NCI-H1048 (cell line): ENCODE measurements at places on chromosomes 11 and 22.

- DNase-seq: no peak
Measured at GRCh38 chr11:1786466-1786865, 22.7 kb upstream of the CTSD start.

DNA sequence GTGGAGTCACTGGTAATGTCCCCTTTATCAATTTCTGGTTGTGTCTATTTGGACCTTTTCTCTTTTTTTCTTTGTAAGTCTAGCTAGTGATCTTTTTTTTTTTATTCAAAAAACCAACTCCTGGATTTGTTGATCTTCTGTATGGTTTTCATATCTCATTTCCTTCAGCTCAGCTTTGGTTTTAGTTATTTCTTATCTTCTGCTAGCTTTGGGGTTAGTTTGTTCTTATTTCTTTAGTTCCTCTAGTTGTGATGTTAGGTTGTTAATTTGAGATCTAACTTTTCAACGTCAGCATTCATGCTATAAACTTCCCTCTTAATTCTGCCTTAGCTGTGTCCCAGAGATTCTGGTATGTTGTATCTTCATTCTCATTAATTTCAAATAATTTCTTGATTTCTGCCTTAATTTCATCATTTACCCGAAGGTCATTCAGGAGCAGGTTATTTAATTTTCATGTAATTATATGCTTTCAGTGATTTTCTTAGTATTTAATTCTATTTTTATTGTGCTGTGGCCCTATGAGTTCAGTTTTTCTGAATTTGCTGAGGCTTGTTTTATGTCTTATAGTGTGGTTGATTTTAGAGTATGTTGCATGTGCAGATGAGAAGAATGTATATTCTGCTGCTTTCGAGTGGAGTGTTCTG is 29.0 kb downstream of the PI4KA start:
- DNase-seq: no peak

DNA sequence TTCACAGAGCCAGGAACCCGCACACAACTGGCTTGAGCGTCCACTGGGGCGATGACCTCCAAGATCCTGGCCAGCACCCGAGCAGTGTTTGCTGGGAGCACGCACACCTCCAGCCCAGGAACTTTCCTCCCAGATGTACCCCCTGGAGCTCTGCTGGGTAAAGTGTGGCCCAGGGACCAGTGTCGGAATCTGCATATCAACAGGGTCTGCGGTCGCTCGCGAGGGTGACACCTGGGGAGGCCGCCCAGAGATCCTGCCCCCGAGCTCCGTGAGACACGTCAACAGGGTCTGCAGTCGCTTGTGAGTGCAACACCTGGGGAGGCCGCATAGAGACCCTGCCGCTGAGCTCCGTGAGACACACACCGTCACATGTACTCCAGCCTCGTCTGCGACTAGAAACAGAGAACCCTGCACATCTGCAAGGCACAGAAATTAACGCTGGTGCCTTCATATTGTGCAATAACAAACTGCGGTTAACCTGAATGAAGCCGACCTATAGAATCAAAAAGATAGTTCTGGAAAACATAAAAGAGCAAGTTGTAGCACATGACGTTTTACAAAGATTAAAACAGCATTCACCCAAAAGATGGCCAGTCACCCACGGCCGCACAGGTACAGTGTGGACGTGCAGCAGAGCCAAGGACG is 172.4 kb downstream of the BRD1 start:
- no peak for DNase-seq

DNA sequence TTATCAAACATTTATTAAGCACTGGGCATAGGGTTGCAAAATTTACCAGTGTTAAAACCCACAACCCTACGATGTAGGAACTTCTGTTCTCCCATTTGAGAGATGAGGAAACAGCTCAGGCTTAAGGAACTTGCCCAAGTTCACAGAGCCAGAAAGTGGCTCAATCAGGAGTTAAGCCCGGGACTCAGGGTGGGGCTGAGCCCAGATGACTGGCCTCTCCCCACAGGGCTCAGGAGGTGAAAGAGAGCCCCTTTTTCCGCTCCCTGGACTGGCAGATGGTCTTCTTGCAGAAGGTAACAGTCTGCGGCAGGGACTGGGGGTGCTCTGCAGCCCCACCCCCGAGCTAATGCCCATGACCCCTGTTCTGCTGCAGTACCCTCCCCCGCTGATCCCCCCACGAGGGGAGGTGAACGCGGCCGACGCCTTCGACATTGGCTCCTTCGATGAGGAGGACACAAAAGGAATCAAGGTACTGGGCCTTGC is 5.6 kb upstream of the ANKRD13D start:
- DNase-seq: no peak

DNA sequence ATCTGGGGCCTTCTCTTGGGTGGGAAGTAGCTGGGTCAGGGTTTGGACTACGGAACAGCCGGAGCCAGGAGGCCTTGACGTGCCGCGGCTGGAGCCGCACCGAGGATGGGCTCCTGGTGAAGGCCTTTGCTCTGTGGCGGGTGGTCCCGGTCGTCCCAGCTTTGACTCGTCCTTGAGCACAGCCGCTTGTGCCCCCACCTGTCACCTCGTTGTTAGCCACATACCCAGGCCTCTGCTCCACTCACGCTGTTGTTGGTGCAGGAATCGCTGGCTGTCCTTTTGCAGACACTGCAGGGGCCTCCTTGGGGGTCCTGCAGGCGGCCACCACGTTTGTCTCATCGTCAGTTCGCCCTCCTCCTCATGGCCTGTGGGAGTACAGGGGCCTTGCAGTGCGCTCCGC is 17.1 kb downstream of the PHRF1 start:
- no peak for DNase-seq

DNA sequence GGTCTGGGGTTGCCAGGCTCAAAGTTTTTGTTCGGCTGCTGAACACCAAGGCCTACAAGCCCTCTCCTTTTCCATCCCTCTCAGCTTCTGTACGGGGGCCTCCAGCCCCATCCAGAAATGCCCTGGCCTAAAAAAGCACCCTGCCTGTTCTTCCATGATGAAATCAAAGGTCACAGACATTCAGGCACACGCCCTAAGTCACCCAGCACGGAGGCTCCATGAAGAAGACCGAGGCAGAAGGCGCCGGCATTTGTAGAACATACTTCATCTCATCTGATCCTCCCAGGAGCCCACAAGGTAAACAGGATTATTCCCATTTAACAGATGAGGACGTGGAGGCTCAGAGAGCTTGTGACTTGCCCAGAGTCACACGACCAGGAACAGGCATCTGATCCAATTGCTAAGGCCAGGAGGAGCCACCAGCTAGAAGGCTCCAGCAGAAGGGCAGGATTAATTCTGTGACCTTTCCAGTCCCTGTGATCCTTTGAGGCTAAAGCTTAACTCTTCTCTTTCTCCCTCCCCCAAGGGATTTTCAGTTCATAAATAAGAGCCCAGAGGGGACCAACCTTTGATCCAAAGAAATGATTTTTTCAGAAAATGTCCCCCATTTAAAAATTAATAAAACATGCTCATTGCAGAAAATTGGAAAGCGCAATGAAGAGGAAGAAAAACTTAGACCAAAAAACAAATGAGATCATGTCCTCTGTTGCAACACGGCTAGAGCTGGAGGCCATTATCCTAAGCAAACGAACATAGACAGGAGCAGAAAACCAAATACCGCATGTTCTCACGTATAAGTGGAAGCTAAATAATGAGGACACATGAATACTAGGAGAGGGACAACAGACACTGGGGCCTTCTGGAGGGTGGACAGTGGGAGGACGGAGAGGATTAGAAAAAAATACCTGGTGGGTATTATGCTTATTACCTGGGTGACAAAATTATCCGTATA is 38.7 kb downstream of the CYTH4 start:
- DNase-seq: no peak

DNA sequence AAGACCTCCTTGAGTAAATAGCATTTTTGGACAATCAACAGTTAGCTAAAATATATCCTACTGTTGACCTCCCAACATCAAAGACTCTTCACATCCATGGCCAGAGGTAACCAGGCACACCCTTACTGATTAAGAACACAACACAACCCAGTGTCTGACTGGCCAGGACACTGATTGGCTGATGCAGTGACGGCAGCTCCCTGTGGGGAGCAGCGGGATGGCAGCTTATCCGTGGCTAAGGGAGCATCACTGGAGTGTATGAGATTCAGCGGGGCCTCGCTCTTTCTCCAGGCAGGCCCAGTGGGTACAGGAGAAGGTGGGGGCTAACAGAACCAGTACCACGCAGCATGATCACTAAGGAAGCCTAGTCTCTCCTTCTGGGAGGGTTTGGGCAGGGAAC is 10.3 kb upstream of the IL2RB start:
- no peak for DNase-seq

DNA sequence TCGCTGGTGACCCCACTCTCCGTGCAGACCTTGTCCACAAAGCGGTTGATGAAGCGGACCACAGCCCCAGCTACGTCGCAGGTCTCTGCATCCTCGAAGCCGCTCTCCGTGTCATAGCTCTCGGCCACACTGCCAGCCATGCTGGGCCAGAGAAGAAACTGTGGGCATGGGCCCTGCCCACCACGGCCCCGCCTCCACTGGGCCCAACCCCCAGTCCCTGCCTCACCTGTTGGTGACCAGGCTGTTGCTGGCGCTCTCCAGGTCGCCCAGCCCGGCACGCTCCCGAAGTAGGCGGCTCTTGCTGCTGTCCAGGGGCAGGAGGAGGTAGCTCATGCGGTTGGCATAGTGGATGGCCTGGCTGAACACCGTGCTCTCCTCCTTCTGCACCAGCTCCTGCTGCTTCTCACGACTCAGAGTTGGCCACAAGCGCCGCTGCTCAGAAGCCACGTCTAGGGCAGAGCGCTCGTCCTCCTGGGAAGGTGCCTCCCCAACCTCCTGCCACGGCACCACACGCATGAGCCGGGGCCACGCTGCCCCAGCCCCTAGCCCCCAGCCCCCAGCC is 12.8 kb downstream of the SBF1 start:
- no peak for DNase-seq

DNA sequence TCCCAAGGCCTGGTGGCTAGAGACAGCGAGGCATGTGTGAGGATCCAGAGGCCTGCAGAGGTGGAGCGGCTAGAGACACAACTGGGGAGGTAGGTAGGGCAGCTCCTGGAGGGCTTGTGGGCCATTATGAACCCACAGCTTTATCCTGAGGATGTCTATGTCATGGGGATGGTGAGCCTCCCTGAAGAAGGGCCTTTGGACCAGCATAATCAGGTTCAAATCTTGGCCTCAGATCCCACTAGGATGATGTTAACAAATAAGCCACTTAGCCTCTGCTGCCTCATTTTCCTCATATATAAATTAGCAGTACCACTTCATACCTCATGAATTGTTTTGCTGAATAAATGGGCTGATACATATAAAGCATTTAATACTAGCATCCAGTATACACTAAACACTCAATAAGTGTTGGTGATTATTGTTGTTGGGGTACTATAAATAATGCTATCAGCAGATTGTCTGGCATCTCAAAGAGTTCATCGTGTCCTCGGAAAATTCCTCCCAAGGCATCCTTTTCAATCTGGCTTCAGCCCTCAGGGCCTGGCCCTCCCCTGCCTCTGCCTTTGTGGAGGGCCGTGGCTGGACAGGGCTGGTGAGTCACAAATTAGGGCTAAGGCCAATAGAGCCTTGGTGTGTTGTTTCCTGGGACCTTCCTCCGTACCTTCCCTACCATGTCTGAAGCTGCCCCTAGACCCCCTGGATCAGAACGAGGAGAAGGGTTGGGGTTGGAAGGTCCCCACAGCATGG is 30.9 kb upstream of the LRRC32 start:
- DNase-seq: no peak

GRCh38 chr11:121253951-121254350 is 38.6 kb upstream of the SC5D start:
- no peak for DNase-seq

GRCh38 chr11:21909145-21909544 is 283.7 kb upstream of the ANO5 start:
- DNase-seq: no peak

DNA sequence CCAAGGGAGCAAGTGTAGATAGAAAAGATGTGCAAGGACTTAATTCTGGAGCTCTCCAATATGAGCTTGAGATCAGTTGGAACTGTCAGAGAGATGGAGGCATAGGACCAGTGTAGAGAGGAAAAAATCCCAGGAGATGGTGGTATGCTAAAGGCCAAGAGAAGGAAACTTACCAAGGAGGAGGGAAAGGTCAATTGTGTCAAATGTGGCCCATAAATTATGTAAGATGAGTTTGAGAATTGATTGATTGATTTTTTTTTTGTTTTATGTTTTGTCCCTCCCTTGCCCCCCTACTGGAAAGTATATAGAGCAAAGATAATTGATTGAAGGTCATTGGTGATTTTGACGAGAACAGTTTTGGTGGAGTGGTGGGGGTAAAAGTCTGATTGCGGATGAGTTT is 2.8 kb upstream of the USP2 start:
- no peak for DNase-seq

- no peak for DNase-seq
Measured at GRCh38 chr11:2767801-2768200, 68.0 kb upstream of the KCNQ1OT1 start.
